Activated CD8-positive, alpha-beta memory T cell treated with anti-CD3 and anti-CD28 coated beads for 48 hours (primary cell): ENCODE measurements at places on chromosomes 7 and 10.

GRCh38 chr7:33452805-33453502 lies 323.6 kb downstream of the BBS9 start:
- DNase-seq = no peak

DNA sequence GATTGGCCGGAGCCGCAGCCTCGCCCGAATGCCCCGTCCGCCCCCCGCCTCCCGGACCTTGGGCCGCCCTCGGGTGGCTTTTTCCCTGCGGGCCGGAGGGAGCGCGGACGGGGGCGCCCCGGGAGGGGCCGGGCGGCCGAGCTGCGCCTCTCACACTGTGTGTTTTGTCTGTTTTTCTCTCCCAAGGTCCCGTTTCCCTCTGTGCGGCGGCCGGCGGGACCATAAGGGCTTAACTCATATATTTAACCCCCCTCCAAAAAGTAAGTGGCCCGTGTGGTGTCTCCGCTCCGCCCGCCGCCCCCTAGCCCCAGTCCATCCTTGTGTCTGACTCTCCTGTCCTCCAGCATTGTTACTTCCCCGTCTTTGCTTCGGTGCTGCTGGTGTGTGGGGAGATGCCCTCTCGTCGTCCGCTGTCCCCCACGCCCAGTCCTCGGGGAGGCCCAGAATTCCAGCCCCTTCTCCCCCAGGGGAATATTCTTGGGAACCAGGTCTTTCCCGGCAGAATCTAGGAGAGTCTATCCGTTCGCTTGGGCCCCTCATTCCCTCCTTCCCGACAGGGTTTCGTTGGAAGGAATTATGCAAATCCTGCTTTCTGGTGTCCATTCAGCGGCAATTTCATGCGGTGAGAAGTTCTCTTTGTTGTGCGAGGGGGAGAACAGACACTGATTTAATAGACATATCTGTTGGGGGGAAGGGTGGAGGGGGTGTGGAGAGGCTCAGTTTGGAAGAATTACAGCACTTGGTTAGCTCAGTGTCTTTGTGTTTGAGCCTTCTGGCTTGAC lies 1.3 kb downstream of the LCOR start:
- DNase-seq = no peak

DNA sequence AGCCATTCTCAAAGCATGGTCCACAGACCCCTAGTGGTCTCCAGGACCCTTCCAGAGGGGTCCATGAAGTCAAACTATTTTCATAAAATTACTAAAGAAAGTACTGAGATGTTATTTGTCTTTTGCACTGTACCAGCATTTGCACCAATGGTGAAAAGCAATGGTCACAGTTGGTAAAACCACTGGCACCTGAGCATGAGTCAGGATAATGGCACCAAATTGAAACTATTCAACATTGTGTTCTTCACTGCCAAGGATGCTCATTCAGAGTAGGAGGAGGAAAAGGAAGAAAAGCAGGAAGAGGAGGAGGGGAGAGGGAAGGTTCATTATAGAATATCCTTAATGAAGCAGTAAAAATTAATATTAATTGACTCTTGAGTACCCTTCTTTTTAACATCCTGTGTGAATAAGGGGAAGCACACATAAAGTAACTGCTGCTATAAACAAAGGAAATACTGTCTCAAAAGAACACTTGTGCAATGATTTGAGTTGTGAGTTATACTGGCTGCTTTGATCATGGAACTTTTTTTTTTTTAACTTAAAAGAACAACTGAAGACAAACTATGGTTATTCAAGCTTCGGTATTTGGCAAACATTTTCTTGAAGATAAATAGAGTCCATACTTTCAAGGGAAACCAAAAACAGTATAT lies 60.2 kb downstream of the MPP7 start:
- DNase-seq = no peak

DNA sequence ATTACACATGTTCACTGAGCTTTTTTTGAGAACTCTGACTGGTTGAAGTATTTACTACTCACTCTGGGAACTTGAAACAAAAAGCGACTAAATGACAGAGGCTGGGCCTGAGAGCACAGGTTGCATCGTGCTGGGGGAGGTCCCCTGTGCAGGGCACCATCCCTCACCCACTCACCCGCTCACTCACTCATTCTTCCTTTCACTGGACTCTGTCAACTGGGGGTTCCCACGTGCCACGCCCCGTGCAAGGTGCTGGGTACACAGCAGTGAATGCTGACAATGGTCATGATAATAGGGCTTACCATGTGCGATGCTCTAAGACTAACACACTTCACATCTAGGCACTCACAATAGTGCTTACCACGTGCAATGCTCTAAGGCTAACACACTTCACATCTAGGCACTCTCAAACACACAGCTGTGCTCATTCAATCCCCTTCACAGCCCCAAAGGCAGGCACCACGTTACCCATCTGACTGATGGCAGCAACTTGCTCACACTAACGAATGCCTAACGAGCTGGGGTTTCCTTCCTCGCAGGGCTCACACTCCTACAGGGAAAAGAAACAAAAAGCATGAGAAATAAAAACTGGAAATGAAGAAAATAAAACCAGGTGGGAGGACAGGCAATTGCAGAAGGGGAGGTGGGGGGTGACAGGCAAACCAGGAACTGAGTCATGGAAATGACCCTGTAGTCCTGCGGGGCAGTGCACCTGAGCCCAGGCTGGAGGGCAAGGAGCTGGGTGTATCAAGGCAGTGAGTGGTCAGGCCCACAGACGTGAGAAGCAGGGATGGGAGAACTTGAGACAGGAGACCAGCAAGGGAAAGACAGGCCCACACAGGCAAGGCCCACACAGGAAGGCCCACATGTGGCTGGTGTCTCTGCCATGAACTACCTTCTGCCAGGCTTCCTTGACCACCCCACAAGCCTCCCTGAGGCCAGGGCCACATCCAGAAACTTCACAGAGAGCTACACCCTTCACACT lies 147.0 kb upstream of the FAM20C start:
- no peak for DNase-seq

GRCh38 chr10:20890491-20891337 lies 6.4 kb downstream of the NEBL start:
- DNase-seq = no peak

- DNase-seq = no peak
These were observed 1.3 kb downstream of the VSIR start for GRCh38 chr10:71771821-71772617.

- DNase-seq = no peak
These were observed 20.4 kb downstream of the SH2B2 start for GRCh38 chr7:102306916-102307677.

GRCh38 chr7:113628948-113629847 lies 289.6 kb downstream of the PPP1R3A start:
- no peak for DNase-seq
